ENCODE measurements at places on chromosomes 6 and 20.
A peak's percentile ranks its signal among the peaks of the same experiment; 100 is the strongest.

- no peak for DNase-seq
Measured at GRCh38 chr6:14505401-14505800, 387.8 kb downstream of the CD83 start.

- peak; percentile 80 for DNase-seq
Measured at GRCh38 chr6:28838634-28839442, 84.9 kb downstream of the TRIM27 start.

DNA sequence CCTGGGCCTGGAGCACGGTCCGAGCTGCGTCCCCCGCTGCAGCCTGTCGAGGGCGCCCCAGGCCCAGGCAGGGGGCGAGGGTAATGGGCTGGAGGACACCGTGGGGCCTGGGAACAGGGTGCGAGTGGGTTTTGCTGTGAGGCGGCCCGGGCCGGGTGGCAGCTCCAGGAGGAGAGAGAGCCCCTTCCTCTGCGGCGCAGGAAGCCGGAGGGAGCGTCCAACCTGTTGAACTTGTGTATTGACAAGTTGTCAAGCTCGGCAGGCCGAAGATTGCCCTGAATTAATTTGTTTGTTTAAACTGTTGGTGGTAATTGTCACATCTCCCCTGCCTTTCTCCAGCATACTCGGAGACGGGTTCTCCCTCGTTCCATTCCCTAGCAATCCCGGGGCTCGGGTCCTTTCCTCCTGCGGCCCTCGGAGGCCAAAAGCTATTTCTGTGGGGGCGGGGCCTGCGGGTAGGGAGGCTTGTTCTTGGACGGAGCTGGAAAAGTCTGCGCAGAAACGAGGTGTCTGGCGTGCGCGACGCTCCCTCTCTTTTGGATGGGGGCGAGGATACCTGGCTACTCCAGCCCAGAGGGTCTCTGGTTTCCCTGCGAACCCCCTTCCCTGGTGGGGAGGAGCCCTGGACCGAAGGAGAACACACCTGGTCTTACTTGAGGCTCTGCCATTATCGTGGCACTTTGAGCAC lies 9.9 kb downstream of the NR2E1 start:
- DNase-seq = no peak

DNA sequence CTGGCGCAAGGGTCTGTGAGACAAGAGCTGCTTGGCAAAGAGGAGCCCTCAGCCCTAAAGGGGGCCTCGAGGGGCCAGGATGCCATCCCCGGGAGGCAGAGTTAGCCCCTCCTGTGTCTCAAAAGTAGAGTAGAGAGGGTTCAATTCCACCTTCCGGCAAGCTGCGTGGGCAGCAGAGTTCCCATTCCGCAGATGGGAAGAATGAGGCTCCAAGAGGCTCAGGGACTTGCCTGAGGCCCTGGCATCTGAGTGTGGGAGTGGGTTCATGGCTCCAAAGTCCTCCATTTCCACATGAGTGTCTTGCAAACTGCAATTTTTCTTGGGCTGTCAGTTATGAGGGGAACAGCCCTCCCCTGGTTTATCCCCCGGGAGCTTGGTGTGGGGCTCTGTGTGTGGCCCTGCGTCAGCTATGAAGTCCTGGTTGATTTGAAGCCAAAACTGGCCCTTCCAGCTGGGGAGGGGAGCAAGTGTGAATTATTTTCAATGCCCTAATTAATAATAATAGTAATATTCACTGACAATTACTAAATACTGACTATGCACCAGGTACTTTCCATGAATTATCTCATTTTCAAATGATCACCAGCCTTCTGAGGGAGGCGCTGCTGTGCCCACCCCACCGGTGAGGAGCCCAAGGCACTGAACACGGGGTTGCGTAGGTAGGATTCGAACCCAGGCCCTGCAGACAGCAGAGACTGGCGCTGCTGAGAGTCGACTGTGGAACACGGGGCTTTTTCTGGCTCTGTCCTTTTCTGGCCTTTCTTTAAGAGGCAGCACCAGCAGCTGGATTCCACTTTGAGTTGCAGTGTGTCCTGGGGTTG lies 153.0 kb upstream of the PTPN1 start:
- no peak for DNase-seq

GRCh38 chr6:37804586-37804985 lies 14.9 kb upstream of the ZFAND3 start:
- no peak for DNase-seq

- no peak for DNase-seq
Measured at GRCh38 chr6:167811442-167812087, 15.1 kb upstream of the AFDN start.

DNA sequence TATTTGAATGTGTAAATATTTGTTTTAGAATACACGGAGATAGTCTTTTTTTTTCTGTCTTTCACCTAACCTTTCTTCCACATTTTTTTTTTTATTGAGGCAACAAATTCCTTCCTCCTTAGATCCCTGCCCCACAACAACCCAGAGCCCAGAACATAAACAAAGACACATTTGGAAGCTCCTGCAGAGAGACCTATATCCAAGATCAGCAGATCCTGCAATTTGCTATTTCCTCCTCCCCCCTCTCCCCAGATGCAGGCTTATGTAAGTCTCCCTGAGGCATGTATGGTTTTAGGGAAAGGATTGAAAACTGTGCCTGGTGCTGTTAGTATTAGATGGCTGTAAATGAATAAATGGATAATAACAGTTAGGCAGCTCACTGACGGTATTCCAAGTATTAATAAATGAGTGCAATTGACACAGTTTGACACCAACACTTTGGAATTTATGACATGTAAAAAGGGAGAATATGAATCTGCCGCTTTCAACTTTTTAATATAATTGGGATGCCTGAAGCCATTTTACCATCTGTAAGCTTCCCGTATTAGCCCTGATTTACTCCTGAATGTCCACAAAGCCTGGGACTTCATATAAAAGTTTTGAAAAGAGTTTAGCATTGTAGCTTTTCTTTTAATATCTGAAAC lies 608.3 kb upstream of the CITED2 start:
- DNase-seq = no peak

GRCh38 chr6:43150051-43150751 lies 20.9 kb upstream of the SRF start:
- no peak for DNase-seq

GRCh38 chr20:35010405-35011192 lies 54.9 kb downstream of the MYH7B start:
- DNase-seq = no peak

GRCh38 chr6:58419321-58419720 lies 1101.9 kb downstream of the PRIM2 start:
- no peak for DNase-seq

DNA sequence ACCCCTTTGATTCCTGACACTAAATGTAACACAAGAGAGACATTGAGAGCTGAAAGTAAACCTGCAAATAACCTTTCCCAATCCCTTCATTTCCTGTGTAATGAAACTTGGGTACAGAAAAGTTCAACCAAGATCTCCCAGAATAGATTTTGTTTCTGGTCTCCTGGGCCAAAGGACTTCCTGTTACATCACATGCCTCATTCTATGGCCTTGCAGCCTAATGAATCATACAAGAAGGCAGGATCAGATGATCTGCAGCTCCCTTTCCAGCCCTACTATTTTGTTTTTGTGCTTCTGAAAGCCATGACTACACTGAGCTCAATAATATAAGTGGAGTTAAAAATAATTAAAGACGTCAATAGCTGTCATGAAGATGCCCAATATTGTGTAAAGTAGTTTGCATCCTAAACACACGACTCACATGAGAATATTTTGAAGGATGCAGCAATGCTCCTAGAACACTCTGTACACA lies 73.4 kb upstream of the NOX3 start:
- peak; percentile 9 for DNase-seq
